ENCODE measurements at places on chromosomes 5 and 9.

DNA sequence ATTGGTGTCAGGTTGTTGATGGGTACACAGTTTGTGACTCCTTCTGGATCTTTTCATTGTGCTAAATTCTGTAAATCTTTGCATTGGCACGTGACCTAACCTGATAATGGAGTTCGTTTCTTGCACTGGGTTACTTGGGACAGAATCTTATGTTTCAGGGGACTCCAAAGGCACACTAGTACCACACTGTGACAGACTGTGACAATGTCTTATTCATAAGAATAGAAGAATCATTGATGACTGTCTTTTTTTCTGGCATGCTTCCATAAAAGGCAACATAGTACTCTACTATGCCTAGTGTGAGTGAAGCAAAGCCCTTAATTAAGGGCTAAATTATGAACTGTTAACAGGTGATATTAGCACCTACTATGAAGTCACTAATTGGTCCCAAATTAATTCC, 35.4 kb upstream of the RICTOR start:
- no peak for DNase-seq

DNA sequence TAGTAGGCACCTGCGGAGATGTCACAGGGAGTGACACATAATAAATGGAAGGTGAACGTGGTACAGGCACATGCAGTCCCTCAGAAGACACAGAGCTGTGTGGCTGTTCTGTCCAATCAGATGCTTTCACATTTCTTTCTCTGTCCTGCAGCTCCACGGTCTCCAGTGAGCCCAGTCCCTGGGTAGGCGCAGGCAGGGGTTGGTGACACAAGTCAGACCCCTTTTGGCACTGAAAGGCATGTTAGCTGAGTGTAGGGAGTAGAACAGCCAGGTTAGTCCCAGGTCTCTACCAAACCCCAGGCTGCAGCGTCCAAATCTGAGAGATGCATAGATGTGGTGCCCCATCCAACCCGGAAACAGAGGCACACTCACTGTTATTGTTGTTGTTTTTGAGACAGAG, 2.8 kb downstream of the SLC31A2 start:
- DNase-seq = no peak

DNA sequence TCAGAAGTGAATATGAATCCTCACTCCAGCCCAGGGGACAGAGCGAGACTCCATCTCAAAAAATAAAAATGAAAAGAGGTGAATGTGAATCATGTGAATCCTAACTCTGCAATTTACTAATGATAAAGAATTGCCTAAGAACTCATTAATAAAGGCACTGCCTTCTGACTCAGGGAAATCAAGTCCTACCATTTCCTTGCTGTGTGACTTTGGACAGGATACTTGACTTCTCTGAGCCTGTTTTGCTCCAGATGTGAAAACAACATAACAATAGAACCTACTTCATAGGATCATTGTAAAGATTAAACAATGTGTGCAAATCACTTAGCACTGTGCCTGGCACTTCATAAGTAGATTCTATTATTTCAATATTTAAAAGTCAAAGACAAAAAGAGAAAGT, 15.1 kb upstream of the PWWP2A start:
- DNase-seq = no peak

DNA sequence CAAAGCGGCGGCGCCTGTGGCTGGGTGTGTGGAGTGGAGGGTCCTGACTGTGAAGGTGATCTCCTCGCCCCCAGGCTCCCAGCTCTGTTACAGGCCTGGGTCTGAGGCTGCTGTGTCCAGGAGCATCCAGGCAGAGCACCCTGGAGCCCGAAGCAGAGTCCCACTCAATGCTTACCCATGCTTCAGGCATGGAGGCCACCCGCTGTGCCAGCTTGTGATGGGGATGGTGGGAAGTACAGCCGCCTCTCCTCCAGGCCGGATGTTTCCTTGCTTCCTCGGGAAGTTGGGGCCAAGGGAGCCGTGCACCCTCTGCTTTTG, 255.9 kb upstream of the IRX1 start:
- no peak for DNase-seq

DNA sequence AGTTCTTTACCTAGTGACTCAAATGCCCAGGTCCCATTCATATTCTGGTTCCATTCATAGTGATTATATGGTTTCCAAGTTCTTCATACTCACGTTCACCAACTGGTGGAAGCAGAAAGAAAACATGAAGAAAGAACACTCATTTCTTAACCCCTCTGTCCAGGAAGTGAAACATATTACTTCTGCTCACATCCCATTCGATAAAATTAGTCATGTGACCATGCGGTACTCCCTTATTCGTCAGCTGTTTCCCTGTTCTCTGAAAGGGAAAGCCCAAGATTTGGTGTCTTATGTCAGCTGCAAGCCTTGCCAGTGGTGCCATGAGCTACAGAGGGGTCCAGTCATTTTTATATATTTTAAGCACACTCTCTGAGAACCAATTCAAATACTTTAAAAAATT, 387.0 kb upstream of the DMAC1 start:
- DNase-seq = no peak

GRCh38 chr5:100575815-100576214, 40.6 kb downstream of the FAM174A start:
- DNase-seq = no peak

DNA sequence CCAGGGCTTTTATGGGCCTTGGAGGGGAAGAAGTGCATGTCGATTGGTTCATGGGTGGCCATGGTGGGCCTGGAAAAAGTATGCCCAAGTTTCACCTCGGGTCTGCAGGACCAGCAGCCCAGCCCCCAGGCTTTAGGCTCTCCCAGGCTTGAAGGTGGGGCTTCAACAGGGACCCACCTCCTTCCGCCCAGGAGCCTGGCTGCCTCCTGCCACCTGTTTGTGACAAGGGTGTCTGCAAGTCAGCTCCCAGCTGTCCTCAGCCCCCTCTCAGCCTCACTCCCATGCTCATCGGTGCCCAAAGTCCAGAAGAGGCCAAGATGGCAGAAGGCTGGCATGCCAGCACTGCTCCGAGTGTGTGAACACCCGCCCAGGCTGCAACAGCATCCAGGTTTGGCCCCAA, 1063.2 kb upstream of the ACO1 start:
- DNase-seq = no peak

GRCh38 chr9:129455151-129455995, 165.5 kb downstream of the C9orf50 start:
- no peak for DNase-seq

GRCh38 chr9:136648751-136649150, 14.0 kb upstream of the EGFL7 start:
- DNase-seq = no peak

DNA sequence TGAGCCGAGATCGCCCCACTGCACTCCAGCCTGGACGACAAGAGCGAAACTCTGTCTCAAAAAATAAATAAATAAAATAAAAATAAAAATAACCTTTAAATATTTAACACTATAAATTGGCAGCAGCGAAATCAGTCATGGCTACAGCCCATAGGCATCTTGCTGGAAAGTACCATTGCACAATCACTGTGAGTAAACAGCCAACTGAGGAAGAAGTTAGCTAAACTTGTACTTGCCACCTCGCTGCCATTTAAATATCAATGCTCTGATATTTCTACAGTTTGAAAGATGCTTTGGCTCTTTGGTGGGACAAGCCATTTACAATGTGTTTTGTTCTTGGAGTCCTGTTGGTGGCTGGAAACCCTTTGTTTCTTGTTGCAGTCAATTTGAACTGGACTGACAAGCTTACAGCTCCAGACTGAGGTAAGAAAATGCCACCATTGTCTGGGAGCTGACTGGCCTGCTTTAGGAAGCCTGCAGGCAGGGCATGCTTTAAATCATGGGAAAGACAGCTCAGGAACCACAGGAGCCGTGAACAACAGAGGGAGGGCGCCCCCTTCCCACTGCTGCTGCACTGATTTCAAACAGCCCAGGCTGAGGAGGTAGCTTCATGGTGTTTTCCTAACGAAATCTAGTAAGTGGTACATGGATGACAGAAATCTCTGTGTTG, 322.8 kb upstream of the RFX3 start:
- no peak for DNase-seq

GRCh38 chr9:69805962-69806515, 14.6 kb upstream of the CFAP95 start:
- no peak for DNase-seq

- no peak for DNase-seq
Observed at GRCh38 chr5:66174338-66174737, 30.2 kb downstream of the SREK1 start.

DNA sequence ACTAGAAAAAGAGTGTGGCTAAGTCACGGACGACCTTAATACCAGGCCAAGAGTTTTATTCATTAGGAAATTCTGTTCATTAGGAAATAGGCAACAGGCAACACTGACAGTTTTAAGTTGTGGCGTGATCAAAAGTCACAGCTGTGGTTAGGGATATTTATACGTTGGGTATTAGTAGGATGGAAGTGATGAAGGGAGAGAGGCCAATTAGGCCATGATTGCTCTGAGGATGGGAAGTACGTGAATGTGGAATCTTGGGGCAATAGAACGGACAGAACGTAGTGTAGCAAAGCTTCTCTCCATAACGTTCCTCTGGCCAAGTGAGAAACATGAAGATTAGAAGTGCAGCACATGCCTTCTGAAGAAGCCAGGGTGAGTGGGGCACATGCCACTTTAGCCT, 290.1 kb upstream of the ZNF608 start:
- DNase-seq = no peak

DNA sequence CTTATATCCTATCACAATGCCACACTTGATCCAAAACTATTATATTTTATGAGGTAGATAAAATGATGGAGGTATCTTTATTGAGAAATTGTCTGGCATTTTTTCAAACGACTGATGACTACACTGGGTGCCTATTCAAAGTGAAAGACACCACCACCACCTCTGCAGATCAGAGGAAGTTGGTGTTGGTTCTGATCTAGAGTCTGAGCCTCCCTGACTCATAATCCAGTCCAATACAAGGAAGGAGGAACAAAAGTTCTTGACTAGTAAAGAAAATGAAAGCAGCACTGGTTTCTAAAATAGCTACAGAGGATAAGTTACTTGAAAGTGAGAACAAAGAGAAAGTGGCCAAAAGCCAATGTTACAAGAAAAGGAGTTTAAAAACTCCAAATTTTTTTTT, 139.9 kb downstream of the RFX3 start:
- DNase-seq = no peak

DNA sequence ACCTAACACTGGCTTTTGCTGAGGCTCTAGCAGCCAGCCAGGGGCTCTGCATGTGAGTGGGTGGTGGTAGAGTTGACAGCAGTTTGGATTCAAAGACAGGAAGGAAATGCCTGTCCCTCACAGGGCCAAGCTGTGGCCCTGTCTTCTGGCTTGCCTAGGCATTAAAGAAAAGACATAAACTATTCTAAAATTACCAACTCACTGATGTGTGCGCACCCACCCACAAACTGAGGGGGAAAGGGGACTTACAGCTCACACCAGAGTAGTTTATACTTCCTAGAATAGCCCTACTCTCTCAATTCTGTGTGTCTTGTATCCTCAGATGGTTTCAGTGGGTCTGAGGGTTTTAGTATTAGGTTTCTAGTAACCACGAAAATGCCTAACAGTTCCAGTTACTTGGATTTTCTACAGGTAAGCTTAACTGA, 18.3 kb upstream of the IL13 start:
- DNase-seq = no peak

GRCh38 chr5:75666801-75667200, 50.4 kb downstream of the POC5 start:
- DNase-seq = no peak

DNA sequence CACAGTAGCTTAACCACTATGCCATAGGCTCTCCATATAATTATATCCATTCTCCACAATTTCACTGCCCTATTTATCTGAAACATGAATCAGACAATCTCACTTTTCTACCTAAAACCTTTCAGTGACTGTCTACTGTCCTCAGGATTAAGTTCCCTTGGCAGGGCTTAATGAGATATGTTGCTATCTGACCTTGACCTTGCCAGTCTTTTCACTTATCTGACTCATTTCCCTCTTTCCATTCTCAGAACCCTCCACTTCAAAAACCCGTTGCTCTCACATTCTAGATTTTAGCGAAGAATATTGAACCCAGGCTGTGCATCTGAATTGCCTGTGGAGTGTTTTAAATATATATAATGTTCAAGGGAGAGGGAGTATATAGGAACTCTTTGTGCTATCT, 452.1 kb upstream of the MPDZ start:
- DNase-seq = no peak

- DNase-seq = no peak
Observed at GRCh38 chr5:151182976-151183375, 25.4 kb upstream of the ANXA6 start.

DNA sequence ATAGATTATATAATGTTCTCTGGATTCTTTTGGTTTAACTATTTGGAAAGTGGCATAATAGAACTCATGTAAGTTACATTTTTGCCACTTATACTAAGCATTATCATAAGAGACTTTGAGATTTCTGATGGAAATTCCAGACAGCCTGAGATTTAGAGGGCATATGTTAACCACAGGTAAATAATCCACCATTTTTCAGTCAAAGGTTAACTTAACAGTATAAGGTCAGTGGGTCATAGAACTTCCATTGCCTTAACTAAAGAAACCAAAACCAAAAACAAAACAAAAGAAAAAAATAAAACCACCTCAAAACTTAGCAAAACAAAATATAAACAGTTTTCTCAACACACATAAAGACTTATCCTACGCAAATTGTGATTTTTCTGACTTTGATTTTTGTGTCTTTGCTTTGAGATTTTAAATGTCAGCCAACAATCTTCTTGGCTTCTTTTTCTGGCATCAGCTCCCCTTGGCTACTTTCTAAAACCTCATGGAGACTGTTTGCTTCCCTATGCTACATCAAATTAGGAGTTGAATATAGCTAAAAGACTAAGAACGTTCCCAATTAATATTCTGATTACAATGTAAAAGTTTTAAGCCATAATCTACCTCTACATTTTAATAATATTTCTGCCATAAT, 430.1 kb upstream of the DAB2 start:
- DNase-seq = no peak

DNA sequence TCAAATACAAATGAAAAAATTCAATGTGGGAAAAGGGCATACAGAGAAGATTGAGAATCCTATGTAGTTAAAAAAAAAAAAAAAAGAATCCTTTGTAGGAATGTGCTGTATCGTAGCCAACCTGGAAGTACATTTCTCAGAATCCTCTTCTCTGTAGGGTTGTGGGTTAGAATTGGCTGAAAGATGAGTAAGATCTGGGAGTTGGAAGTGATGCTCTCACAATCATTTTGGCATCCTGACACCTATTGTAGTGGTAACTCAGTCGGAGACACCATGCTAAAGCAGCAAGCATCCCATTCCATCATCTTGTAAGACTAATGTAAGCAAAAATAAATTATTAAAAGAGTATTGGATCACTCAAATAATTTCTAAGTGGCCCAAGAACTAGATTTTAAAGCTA, 30.6 kb downstream of the MRPL22 start:
- no peak for DNase-seq
